ENCODE measurements at places on chromosomes 1 and 21.

- no peak for DNase-seq
These were observed 185.8 kb downstream of the NRIP1 start for GRCh38 chr21:14878971-14879370.

DNA sequence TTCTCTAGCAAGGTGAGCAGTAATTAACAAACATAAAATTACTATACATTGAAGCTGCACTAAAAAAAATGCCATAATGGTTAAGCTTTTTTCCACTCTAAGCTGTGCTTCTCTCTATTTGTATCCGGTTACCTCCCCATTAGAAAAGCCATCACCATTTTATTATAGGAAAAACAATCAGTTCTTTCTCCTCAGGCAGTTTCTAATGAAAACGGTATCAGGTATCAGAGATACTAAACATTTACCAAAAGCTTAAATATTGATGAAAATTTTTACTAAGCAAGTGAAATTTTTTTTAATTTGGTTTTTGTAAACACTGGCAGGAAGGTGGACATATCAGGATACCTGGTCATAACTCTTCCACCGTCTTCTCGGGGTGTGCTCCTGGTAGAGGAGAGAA lies 14.2 kb downstream of the NTPCR start:
- DNase-seq, result no peak

GRCh38 chr1:102163799-102164198 lies 167.1 kb upstream of the OLFM3 start:
- no peak for DNase-seq

GRCh38 chr1:178126741-178127185 lies 32.9 kb downstream of the RASAL2 start:
- DNase-seq, result peak; percentile 69

- DNase-seq, result no peak
These were observed 831 bp downstream of the TMEM52 start for GRCh38 chr1:1917995-1918900.

- no peak for DNase-seq
These were observed 21.4 kb downstream of the LRRC42 start for GRCh38 chr1:53967409-53968124.

DNA sequence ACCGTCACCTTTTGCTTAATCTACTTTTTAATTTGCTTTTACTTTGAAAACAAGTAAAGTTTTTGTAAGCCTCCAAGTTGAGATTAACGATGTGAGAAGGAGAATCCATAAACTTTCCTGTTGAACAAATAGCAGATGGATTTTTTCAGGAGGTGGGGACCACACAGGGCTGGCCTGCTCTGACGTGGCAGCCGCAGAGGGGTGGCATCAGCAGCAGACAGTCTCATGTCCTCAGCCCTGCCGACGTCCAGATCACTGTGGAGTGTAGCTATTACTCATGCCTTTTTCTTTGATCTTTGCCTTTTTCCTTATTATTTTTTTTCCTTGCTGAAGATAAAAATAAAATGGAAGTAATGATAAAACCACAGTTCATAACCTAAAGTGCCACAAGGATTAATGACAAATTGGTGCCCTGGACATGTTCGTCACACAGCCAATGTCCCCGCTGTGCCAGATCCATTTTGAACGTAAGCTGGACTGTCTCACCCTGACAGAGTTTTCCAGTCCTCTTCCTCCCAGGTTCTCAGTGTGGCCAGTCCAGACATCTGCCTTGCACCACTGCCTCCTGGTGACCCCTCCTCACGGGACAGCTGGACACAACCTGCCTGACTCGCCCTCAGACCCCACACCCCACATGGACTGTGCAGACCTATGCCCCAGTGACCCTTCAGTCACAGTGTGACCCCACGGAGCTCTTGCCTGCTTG lies 15.4 kb upstream of the ZBTB21 start:
- DNase-seq, result no peak

DNA sequence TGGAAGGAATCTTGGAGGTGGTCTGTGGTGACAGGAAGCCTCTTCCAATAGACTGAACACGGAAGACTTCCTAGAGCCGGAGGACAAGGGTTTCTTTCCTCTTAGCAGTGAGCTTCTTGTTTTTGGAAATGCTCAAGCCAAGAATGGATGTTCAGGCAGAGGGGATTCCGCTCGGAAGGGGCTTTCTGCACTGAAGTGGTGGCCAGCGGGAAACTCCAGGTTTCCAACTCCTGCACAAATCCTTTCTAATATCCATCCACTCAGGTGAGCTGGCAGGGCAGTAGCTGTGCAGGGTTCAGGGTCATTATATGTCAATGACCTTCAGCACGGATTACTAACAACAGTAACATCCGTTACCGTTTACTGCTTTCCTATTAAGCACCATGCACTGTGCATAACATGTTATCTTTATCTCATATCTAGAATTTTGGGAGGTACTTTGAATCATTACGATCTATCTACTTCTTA lies 573 bp upstream of the CPT2 start:
- no peak for DNase-seq

DNA sequence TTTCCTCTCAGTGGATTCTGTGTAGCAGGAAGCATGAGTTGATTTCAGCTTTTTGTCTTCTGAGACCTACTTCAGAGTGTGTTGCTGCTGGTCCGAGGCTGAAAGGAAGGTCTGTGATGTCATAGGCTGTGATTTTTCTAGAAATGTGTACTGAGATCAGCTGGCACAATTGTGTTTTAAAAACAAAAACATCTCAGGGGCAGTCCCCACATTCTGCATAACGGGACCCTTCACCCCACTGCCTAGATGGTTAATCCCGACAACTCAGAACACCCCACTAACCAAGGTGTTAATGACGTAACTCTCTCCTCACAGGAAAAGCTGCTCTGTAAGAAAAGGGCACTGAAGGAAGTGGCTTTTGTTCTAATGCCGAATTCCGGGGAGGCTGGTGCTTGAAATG lies 59.8 kb upstream of the PPP2R5A start:
- no peak for DNase-seq

DNA sequence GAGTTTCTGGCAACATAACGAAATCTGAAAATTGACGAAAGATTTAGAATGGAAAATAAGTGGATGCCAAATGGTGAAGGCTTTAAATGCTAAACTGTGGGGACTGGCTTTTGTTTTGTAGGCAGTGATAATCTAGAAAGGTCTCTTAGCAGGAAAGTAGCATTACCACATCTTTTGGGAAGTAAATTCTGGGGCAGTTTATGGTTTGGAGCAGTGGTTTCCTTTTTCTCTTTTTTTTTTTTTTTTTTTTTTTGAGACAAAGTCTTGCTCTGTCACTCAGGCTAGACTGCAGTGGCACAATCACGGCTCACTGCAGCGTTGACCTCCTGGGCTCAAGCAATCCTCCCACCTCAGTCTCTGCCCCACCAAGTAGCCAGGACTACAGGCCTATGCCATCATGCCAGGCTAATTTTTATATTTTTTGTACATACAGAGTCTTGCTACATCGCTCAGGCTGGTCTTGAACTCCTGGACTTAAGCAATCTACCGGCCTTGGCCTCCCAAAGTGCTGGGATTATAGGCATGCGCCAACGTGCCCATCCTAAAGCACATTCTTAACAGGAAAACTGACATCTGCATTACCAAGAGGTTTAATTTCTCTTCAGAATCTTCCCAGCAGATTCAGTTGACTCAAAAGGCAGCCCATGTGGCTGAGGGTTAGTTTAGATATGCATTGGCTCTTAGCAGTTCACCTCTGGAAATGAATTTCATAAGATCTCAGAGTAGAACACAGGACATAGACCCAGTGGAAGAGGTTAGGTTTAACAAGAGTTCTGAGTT lies 32.9 kb downstream of the C21orf91 start:
- no peak for DNase-seq

DNA sequence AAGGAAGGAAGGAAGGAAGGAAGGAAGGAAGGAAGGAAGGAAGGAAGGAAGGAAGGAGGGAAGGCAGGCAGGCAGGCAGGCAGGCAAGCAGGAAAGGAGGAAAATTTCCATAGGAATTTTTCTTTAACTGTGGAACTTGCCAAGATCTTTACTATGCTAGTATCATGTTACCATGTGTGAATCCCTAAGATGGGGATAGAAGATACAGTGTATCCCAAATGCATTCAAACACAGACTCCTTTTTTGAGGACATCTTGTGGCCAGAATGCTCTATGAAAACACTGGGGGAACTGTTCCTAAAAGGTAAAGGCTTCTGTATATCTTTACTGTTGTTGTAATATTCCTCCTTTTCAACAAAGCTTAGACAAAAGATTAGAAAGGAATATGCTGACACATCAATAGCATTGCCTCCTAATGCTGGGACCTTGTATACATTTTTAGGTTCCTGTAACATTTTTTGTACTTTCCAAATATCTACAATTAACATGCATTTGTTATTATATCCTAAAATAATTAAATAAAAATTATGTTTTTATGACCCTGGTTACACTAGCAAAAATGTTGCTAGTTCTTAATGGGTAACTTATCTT lies 20.6 kb downstream of the CCDC190 start:
- no peak for DNase-seq

Data from HCT116 (cell line).